ENCODE measurements at places on chromosomes 4 and X. TPM values are rescaled to one million over a fixed set of nuclear protein-coding genes. Genes with fewer than 3 reads are reported as not detected.
A peak's percentile ranks its signal among the peaks of the same experiment; 100 is the strongest.

The VCX2 gene
- not detected for total RNA-seq

The TNIP3 gene
- total RNA-seq = 0.48 TPM

The GPRASP3 gene
- 9.1 TPM for total RNA-seq

The MEPE gene
- total RNA-seq = not detected

The CXorf65 gene
- total RNA-seq = not detected

The SULT1E1 gene
- not detected for total RNA-seq

The UCP1 gene
- not detected for total RNA-seq

The CPZ gene
- total RNA-seq = 3.8 TPM

The PRRG1 gene
- 14.7 TPM for total RNA-seq

DNA sequence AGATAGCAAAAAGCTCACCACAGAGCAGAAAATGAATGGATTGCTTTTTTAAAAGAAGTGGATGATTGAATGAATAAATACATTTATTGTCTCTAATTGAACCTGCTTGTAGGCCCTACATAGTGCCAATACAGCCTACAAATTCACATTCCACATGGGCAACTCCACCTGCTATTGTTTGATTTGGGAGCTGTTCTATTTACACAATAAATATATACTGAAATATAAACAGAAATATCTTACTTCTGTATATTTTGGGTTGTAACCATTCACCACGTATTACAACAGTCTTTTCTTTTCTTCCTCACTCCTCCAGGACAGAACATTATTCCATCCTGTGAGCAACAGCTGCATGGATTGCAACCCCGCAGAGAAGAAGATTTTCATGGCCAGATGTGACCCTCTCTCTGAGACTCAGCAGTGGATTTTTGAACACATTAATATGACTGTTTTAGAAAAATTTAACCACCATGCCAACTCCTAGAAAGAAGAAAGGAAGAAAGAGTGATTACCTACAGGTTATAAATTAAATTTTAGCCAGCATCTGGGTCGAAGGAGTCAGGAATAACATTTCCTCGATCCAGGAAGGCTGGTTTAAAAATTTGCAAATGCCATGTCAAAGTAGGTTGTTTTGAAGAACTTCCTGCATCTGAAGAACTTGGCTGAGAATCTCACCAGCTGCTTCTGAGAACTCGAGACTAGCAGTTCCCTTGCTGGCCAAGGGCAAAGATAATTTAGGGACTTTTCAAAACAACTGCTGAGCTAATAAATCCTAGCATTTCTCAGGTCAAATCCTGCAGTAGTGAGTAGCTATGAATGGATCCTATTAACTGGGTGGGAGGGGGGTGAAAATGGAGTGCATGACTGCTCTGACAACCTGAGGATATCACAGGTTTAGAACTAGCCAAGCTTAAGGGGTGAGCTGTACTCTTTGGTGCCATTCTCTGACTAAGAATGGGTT is 128.7 kb upstream of the GALNT7 start:
- H3K4me3 ChIP-seq = no peak overlapping the region
- no peak overlapping the region for H3K27ac ChIP-seq
- no peaks in the 10 kb centered on the region for H3K36me3 ChIP-seq
- no peak for DNase-seq
- H3K4me1 ChIP-seq = peaks cover 2% of the 10 kb centered on the region
- no peaks in the 10 kb centered on the region for H3K27me3 ChIP-seq

DNA sequence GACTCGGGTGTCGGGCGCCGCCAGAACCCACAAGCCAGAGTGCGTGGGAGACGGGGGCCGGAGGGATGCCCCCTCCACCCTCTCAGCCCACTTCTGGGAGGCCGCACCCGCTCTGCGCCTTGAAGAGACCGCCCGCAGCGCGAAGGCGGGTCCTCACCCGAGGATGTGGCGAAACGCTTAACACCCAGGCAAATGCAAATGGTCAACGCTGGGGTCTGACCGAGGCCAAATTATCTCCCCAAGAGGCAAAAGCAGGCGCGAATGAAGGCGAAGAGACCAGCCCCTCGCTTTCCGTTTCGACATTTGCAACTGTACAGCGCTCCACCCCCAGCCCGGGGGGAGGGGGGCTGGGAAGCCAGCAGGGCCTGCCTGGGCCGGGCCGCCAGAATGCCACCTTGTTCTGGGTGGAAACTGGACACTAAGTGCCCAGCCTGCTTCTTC is 137.7 kb upstream of the ZIC3 start:
- H3K4me1 ChIP-seq = no peaks in the 10 kb centered on the region
- H3K27me3 ChIP-seq = peaks cover 4% of the 10 kb centered on the region
- H3K4me3 ChIP-seq = peak overlapping the region; percentile 27
- DNase-seq = no peak
- H3K36me3 ChIP-seq = no peaks in the 10 kb centered on the region

GRCh38 chr4:102430461-102430910 is 70.7 kb upstream of the NFKB1 start:
- H3K27ac ChIP-seq = no peak overlapping the region
- no peaks in the 10 kb centered on the region for H3K36me3 ChIP-seq
- DNase-seq = no peak
- H3K27me3 ChIP-seq = no peaks in the 10 kb centered on the region
- H3K4me3 ChIP-seq = peak overlapping the region; percentile 71
- H3K4me1 ChIP-seq = peaks cover 2% of the 10 kb centered on the region

- H3K27me3 ChIP-seq = no peaks in the 10 kb centered on the region
- no peaks in the 10 kb centered on the region for H3K36me3 ChIP-seq
- H3K27ac ChIP-seq = peak overlapping the region; percentile 70
These were observed 20.2 kb upstream of the MED14 start for GRCh38 chrX:40755291-40756249.

DNA sequence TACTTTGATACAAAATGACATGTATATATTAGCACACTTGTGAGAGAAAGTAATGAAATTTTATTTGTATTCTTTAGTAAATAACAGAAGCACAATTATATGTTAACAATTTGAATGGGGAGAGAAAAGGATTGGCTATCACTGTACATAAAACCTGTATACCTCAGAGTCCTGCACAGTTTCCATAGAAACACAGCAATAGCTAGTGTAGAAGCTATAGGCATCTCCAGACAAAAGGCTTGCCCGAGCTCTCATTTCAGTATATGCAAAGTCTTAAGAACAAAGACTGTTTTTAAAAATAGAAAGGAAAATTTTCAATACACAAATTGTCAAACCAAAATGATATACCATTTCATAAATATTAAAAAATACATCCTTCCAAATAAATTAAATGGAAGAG is 38.5 kb downstream of the GPM6A start:
- H3K36me3 ChIP-seq = no peaks in the 10 kb centered on the region
- H3K27me3 ChIP-seq = no peaks in the 10 kb centered on the region
- H3K27ac ChIP-seq = no peak overlapping the region
- no peak for DNase-seq
- no peak overlapping the region for H3K4me3 ChIP-seq

DNA sequence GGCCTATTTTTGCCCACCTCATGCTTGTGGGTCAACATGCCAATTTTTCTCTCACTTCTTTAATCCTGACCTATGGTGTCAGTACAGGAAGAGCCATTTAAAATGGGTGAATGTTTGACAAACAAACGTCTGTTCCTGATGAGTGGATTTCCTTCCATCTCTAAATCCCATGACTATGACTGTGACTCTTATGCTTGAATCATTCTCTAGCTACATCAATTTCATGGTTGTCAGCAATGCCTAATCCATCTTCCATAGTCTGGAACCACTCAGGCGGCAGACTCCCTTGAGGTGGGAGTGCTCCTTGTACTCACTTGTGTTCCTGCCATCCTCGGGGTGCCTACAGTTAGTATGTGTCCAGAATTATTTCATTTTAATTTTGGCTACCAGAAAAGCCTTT is 194.9 kb upstream of the RPS6KA3 start:
- H3K4me1 ChIP-seq = no peaks in the 10 kb centered on the region
- no peak overlapping the region for H3K27ac ChIP-seq

DNA sequence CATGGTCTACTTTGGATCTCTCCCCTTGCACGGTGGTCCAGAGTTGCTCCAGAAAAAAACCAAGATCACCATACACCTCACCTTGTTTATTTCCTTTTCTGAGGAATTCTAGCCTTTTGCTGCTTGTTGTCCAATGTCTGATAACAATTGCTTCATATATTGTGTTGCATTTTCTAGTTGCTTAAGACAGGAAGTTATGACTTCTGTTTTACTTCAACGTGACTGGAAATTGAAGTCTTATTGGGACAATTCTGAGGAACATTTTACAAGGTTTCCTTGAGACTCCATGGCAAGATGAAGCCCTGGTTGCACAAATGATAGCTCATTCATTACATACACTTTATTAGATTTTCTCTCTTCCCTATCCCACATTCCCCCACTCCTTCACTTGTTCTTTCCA is 5.2 kb downstream of the CXCL1 start:
- H3K4me3 ChIP-seq = no peak overlapping the region
- no peaks in the 10 kb centered on the region for H3K36me3 ChIP-seq
- DNase-seq = no peak
- H3K27ac ChIP-seq = no peak overlapping the region
- H3K27me3 ChIP-seq = no peaks in the 10 kb centered on the region
- no peaks in the 10 kb centered on the region for H3K4me1 ChIP-seq

DNA sequence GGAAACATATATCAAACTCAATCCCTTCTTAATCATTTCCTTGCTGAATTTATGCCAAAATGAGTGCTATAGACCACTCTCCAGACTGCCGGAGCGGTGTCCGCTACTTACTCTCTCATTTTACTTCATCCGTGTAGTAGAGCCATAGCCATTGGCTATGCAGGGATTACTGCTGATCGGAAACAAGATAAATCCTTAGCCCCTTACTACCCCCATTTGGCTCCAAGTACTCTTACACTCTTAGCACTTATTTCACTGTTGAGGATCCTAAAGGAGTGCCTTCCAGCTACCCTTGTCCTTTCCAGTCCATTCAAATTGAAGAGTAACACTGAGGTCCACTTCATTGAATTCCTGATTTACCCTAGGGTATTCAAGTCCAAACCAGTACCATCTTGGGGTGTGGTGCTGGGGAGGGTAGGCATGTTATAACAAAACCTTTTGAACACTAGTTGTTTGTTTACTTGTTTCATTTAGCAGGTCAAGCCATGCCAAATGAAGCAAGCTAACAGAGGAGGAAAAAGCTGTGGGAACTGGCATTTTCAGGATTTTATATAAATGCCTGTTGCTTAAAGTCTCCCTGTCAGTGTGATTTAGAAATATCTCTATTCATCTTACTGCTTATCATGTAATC is 715.1 kb downstream of the FSTL5 start:
- no peak overlapping the region for H3K4me3 ChIP-seq
- no peaks in the 10 kb centered on the region for H3K4me1 ChIP-seq
- no peaks in the 10 kb centered on the region for H3K36me3 ChIP-seq
- DNase-seq = no peak
- H3K27me3 ChIP-seq = no peaks in the 10 kb centered on the region

- no peak for DNase-seq
- no peaks in the 10 kb centered on the region for H3K27me3 ChIP-seq
- H3K4me1 ChIP-seq = no peaks in the 10 kb centered on the region
- H3K36me3 ChIP-seq = no peaks in the 10 kb centered on the region
- no peak overlapping the region for H3K4me3 ChIP-seq
These were observed 246.8 kb downstream of the TRAM1L1 start for GRCh38 chr4:116838609-116839008.

DNA sequence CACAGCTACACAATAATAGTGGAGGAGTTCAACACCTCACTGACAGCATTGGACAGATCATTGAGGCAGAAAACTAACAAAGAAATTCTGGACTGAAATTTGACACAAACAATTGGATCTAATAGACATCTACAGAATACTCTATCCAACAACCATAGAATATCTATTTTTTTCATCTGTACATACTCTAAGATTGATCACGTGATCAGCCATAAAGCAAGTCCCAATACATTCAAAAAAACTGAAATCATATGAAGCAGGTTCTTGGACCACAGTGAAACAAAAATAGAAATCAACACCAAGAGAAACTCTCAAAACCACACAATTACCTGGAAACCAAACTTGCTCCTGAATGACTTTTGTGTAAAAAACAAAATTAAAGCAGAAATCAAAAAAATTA is 12.2 kb upstream of the IDS start:
- H3K4me3 ChIP-seq = no peak overlapping the region
- H3K4me1 ChIP-seq = no peaks in the 10 kb centered on the region
- no peaks in the 10 kb centered on the region for H3K27me3 ChIP-seq
- no peaks in the 10 kb centered on the region for H3K36me3 ChIP-seq

- no peak overlapping the region for H3K4me3 ChIP-seq
- H3K27me3 ChIP-seq = no peaks in the 10 kb centered on the region
- no peaks in the 10 kb centered on the region for H3K4me1 ChIP-seq
These were observed 120.6 kb upstream of the MID1 start for GRCh38 chrX:10741003-10741402.

- no peaks in the 10 kb centered on the region for H3K27me3 ChIP-seq
- no peak overlapping the region for H3K27ac ChIP-seq
- DNase-seq = no peak
- H3K4me1 ChIP-seq = no peaks in the 10 kb centered on the region
- H3K36me3 ChIP-seq = no peaks in the 10 kb centered on the region
- H3K4me3 ChIP-seq = no peak overlapping the region
These were observed 176.5 kb upstream of the NRK start for GRCh38 chrX:105645667-105646357.

- DNase-seq = no peak
- no peak overlapping the region for H3K27ac ChIP-seq
- H3K36me3 ChIP-seq = no peaks in the 10 kb centered on the region
- H3K4me3 ChIP-seq = no peak overlapping the region
- no peaks in the 10 kb centered on the region for H3K4me1 ChIP-seq
These were observed 210.4 kb upstream of the AFF2 start for GRCh38 chrX:148290041-148290440.

- no peak for DNase-seq
- H3K4me3 ChIP-seq = no peak overlapping the region
- H3K27ac ChIP-seq = no peak overlapping the region
- H3K4me1 ChIP-seq = no peaks in the 10 kb centered on the region
- H3K36me3 ChIP-seq = no peaks in the 10 kb centered on the region
These were observed 120.7 kb upstream of the TSPAN5 start for GRCh38 chr4:98779088-98779487.

GRCh38 chr4:3784454-3785291 is 18.5 kb downstream of the ADRA2C start:
- no peaks in the 10 kb centered on the region for H3K4me1 ChIP-seq
- H3K36me3 ChIP-seq = no peaks in the 10 kb centered on the region
- no peak for DNase-seq
- H3K27me3 ChIP-seq = no peaks in the 10 kb centered on the region

DNA sequence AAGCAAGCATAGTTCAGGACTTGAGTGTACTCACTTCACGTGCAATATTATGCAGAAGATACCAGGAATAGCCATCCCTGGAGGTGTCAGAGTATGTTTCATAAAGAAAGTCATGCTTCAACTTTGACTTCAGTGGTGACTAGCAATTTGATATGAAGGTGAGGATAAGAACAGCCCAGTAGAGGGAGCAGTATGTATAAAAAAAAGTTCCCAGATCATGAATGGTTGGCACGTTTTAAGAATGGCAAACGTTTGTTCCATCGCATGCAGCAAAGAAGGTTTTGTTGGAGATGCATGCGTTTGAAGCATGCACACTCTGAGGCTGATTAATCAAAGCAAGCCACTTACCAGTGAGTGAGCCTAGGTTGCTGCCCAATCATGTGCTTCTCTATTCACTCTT is 33.5 kb upstream of the SLITRK4 start:
- no peaks in the 10 kb centered on the region for H3K36me3 ChIP-seq
- no peaks in the 10 kb centered on the region for H3K27me3 ChIP-seq
- H3K27ac ChIP-seq = no peak overlapping the region
- no peaks in the 10 kb centered on the region for H3K4me1 ChIP-seq
- H3K4me3 ChIP-seq = no peak overlapping the region

Measured in aorta (tissue), 5 donors.